ENCODE measurements at places on chromosomes 5 and 9.

DNA sequence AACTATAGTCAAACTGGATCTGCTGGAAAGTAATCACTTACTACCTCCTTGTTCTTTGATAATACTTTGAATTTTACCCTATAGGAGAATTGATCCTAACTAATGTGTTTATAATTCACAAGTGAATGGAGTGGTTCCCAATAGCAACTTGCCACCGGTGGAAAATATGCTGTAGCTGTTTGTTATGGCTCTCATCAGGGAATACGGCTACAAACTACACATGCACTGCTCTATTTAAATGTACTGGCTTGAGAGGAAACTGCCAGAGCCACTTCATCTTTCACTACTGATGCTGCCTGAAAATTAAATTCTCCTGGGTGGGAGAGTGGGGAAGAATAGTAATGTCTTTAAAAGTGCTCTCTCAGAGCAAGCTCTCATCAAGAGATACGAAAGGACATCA is 448.5 kb upstream of the GRAMD2B start:
- no peak for DNase-seq

DNA sequence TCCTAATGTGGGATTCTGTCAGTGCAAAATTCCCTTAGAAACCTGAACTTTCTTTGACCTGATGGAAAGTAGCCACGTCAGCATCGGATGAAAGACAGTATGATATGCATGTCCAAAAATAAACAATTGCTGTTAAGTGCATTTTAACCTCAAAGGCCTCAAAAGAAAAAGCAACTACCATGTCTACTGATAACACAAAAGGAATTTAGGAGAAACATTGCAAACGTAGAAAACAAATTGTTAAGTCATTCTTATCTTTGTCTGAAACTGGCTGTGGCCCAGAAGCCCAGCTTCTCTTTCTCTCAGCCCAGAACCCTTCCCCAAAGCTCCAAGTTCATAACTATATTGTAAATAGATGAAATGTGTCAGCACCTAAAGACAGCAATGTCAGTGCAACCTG is 11.1 kb upstream of the LHFPL2 start:
- no peak for DNase-seq

DNA sequence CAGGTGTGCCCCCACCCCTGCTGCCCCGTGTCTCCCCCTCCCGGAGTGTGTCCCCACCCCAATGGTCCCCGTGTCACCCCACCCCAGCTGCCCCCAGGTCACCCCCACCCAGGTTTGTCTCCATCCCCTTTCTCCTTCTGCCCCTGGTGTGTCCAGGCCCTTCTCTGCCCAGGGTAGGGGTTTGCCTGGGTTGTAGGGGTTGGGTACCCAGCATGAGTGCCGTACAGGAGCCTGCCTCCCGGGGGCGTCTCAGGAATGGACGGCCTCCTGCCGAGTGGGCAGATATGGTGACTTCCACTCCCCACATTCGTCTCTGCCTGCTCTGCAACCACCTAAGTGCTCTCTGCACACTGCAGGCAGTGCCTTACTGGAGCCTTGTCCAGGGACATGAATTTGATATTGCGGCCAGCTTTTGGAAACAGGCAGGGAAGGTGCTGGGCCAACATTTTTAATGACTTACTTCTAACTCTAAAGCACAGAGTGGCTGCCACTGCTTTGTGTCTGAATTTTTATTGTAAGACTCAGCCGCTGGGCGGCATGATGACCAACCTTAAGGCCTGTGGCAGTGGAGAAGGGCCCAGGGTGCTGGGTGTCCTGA is 6.7 kb downstream of the LRRC14B start:
- no peak for DNase-seq

GRCh38 chr5:5886812-5887486 is 464.5 kb downstream of the ICE1 start:
- DNase-seq = no peak

DNA sequence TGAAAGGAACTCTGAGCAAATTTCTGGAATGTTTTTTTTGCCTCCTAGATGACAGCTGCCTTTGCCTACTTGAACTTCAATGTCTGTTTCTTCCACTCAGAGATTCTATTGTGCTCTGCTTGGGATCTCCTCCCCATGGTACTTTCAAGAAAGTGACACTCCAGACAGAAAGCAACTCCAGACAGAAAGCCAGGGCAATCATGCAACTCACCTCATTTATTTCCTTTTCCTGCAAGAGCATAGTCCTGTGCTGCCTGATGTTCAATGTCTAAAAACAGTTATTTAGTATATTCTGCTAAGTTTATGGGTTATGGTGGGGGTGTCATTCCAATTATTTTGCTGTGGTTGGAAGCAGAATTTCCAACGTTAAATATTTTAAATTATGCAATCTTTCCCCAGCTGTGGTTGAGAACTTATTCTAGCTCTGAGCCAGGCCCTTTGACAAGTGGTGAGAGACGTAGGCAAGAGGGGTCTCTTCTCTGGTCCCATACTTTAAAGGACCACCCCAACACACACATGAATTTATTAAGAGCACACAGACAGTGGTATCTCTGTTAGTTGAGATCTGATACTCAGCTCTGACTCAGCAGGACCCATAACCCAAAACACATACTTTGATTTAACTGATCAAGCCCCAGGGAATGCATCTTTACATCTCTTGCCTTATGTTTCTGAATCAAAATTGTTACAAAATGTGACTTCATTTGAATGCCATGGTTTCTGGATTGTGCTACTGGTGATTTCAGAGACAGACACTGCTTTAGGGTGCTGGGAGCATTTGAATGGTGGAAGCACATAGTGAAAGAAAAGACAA is 39.5 kb upstream of the MAMDC2 start:
- DNase-seq = no peak

DNA sequence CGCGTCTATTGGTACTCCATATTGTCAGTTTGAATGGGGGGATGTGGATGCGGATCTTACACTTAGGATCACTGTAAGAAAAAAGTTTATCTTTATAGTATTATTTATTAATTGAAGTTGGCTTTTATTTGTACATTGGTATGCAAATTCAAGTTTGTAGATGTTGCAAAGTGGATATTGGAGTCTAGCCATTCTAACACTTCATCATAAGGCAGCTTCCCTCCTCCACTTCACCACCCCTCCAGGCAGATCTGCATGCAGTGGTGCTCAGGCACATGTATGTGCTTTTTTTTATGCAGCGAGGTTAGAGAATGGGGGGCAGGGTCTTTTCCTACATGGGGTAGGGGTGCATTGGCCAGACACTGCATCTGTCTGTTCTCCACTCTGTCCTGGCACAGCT is 84.3 kb downstream of the IQGAP2 start:
- DNase-seq = no peak

GRCh38 chr5:147189109-147189424 is 45.8 kb upstream of the STK32A start:
- no peak for DNase-seq

GRCh38 chr9:106326493-106326892 is 536.5 kb upstream of the ZNF462 start:
- no peak for DNase-seq

DNA sequence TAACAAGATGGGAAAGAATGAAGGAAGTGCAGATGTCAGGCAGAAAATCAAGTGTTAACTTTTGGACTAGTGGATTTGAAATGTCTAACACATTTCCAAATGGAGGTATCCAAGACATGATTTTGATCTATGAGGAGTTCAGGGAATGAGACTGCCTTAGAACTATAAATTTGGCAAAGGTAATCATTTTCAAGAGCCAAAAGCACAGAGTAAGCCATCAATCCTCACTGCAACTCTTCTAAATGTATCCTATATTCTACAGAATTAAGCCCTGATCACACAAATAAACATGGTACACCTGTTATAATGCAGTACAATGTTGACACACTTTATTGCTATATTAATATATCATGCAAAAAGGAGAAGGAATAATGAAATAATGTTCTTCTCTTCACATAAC is 55.6 kb downstream of the SETX start:
- DNase-seq = no peak

DNA sequence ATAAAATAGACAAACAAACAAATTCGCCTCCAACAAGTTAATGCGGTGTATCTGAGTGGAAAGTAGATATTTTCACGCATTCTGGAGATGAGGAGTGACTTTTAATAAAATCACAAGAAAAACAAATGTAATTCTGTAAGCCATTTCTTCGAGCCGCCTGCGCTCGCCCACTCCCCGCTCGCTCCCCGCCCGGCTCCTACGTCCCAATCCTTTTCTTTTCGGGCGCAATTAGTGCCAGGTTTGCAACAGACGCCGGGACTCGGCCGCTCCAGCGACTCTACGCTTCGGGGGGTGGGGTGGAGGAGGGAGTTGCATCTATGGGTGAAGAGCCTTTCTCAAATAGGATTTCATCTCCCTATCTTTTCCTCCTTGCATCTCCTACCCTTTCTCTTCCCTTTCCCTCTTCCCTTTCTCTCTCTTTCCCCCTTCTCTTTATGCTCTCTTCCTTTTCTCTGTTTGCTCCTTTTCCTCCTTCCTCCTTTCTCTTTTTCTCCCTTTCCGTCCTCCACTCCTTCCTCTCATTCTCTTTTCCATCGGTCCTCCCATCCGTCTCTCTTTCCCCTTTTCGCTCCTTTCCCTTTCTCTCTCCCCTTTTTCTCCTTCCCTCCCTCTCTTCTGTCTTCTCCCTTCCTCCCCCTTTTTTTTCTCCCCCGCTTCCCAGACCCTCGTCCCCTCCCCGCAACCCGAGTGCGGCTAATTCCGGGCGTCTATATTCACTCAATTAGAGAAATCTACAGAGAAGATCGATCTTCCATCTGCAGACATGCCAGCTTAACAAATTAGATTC is 6.1 kb upstream of the OTP start:
- no peak for DNase-seq

DNA sequence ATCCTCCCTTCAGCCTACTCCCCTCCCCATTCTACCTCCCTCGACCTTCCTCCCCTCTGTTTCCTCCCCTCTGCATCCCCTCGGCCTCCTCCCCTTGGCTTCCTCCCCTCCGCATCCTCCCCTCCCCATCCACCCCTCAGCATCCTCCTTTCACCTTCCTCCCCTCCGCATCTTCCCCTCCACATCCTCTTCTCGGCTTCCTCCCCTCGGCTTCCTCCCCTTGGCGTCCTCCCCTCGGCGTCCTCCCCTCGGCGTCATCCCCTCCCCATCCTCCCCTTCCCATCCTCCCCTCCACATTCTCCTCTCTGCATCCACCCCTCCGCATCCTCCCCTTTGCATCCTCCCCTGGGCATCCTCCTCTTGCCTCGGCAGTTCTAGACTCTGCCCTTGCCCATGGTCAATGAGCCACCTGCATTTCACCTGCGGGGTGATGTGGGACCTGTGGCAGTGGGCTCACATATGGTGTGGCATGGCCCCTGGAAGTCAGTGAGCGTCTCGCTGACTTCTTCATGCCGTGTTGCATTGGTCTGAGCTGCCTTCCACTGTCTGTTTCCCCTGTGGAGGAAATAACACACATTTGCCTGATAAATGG is 113.0 kb downstream of the WNK2 start:
- DNase-seq = no peak

DNA sequence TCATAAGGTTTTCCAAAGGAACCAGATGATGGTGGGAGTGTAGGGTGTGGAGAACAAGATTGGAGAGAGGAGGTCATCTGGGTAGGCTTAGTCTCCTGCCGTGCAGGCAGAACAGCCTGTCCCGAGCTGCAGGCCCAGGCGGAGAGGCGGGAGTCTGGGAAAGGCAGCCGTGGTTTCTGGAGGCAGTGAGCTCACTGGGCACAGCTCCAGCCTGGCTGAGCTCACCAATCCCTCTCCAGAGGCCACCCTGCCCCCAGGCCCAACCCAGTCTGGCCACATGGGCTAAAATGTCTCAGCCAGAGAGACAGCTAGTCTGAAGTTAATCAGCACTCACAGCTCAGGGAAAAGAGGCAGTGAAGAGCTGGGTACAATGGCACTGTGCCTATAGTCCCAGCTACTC is 12.3 kb downstream of the P4HA2 start:
- peak; percentile 98 for DNase-seq

DNA sequence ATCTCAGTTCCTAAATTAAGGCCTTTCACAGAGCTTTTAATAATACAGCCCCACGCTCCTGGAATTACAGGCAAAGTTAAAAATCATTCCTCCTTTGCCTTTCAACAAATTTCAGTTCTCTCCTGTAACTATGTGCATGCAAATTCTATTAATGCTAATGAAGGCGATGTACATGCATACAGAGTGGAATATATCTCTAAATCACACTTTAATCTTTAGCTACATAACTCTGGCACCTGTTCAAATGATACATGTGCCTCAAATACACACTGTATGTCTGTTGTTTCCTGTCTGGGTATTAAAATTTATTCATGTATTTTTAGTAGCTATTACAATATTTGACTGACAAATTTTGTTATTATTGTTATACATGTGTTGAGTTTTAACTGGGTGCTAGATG is 30.8 kb downstream of the CETN3 start:
- no peak for DNase-seq

DNA sequence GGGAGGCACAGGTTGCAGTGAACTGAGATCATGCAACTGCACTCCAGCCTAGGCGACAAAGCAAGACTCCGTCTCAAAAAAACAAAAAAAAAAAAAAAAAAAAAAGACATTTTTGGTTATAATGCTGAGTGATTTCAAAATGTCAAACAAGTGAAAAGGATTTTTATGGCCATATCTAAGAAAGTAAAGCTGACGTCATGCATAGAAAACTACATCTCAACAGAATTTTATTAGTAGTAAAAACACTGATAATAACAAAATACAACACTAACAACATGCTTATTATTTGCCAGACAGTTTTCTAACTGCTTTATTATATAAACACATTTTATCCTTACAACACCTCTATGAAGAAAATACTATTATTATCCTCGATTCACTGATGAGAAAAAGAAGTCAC is 833.0 kb upstream of the WWC1 start:
- no peak for DNase-seq

GRCh38 chr5:9932770-9933169 is 302.6 kb upstream of the TAS2R1 start:
- DNase-seq = no peak
